Heart right ventricle (tissue), 16 donors: ENCODE measurements at places on chromosomes 6 and 20. TPM values are rescaled to one million over a fixed set of nuclear protein-coding genes. Genes with fewer than 3 reads are reported as not detected.

The RBM39 gene
- 412 TPM for polyA plus RNA-seq

- no peak for DNase-seq
Observed at GRCh38 chr20:1166948-1167720, 17.6 kb downstream of the TMEM74B start.

DNA sequence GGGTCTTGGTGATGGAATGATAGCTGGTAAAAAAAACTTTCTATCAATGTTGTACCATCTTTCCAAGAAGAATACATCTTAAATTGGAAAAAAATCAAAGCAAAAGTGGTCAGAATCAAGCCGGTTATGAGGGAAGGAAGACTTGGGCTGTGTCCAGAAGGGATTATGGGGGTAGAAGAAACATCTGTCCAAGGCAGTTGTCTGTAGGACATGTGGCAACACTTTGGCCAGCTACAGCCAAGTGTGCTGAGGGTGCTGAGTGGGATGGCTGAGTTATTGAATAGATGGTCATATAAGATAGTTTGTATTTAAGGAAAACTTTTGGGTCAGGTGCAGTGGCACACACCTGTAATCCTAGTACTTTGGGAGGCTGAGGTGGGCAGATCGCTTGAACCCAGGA, 38.4 kb downstream of the INSM1 start:
- DNase-seq, result no peak

- DNase-seq, result no peak
Observed at GRCh38 chr6:122553697-122554096, 56.5 kb upstream of the PKIB start.

- DNase-seq, result no peak
Observed at GRCh38 chr6:165774903-165775601, 112.0 kb upstream of the PDE10A start.

DNA sequence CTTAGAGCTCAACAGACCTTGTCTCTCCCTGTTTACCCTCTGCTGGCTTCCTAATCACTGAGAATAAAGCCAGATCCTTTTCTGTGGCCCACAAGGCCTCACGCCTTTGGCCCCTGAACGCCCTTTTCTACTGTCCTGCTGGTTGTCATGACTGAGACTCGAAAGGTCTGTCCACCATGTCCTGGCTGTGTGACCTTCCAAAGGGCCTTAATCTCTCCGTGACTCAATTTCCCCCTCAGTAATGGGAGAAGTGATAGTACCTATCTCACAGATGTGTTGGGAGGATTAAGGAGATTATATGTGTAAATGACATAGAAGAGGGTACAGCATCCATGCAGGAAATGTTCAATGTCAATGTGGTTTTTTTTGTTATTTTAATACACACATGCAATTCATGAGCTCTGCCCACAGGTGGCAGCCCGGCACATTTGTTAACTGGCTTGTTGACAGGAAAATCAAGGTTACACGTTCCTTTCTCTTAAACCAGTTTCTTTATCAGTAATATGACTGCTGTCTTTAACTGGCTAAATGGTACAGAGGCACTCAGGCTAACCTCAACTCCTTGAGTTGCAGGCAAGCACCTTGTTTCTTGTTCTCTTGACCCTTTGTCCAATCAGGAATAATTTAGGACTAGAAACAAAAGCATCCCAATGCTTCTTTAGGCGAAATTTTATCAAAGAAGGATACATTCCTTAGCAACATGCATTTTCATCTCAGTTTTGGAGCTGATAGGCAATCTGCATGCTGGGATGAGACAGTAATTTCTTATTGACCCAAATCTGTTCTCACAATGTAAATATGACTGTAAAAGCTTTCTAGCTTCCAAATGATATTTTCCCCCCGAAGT, 16.6 kb downstream of the SLC22A1 start:
- peak; percentile 37 for DNase-seq

The TAF11 gene
- 24.9 TPM for polyA plus RNA-seq

DNA sequence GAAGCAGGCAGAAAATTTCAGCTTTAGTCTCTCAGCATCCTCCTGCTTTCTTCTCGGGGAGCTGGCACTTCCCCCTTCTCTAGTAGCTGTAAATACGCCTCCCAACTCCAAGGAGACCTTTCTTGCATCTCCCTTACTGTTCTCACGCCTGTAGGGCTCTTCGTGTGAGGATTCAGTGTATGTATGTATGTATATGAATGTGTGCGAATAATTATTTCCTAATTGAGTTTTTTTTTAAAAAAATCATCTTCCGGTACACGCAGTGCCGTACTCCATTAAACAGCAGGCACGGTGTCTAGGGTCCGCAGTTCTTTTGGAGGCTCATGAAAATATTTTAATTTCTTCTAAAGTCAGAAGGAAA, 85.4 kb downstream of the HFE start:
- DNase-seq, result no peak

The PRDM1 gene
- 0.32 TPM for polyA plus RNA-seq

- no peak for DNase-seq
Observed at GRCh38 chr20:47669152-47669425, 116.2 kb downstream of the SULF2 start.

The SMLR1 gene
- polyA plus RNA-seq, result not detected

- no peak for DNase-seq
Observed at GRCh38 chr20:11792568-11792953, 125.1 kb upstream of the BTBD3 start.

The MDFI gene
- 4.4 TPM for polyA plus RNA-seq

GRCh38 chr6:44255871-44256774, 1.2 kb downstream of the SLC35B2 start:
- no peak for DNase-seq

GRCh38 chr6:143333081-143333480, 117.4 kb downstream of the ADAT2 start:
- DNase-seq, result no peak

The GPLD1 gene
- polyA plus RNA-seq, result 0.44 TPM

DNA sequence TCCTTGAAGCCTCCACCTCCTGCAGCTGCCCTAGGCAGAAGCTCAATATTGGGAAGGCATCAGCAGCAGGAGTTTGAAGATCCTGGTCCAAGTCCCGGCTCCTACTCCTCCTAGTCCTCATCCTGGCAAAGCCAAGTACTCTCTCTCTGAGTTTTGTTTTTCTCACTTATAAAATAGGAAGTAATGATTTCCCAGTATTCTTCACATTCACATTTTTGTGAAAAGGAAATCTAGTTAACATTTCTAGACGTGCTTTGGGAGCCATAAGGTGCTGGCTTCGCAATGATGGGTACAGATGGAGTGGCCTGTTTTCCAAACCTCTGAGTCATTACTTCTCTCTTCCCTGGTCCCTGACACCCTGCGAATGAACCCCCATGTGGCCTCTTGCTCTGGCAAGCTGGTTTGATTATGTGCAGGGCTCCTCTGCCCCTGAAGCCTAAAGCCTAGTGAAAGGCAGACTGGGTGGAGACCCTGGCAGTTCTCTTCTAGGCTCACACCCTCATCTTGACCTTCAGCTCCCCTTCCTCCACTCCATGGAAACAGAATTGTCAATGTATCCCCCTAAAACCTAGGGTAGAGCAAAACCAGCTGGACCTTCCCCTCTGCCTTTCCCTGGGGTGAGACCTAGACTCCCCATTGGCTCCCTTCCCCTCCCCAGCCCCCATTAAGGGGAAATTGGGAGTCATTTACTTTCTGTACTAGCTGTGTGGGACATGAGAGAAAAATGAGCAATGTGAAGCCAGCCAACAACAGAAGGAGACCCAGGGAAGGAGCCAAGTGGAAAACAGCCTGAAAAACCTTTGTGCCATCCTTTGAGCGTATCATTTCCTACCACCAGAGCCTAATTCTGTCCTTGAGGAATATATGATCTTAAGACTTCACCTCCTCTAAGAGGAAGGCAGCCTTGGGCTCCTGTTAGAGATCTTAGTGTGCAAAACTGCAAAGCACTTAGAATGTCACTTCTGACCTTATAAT, 158.4 kb downstream of the UST start:
- no peak for DNase-seq

DNA sequence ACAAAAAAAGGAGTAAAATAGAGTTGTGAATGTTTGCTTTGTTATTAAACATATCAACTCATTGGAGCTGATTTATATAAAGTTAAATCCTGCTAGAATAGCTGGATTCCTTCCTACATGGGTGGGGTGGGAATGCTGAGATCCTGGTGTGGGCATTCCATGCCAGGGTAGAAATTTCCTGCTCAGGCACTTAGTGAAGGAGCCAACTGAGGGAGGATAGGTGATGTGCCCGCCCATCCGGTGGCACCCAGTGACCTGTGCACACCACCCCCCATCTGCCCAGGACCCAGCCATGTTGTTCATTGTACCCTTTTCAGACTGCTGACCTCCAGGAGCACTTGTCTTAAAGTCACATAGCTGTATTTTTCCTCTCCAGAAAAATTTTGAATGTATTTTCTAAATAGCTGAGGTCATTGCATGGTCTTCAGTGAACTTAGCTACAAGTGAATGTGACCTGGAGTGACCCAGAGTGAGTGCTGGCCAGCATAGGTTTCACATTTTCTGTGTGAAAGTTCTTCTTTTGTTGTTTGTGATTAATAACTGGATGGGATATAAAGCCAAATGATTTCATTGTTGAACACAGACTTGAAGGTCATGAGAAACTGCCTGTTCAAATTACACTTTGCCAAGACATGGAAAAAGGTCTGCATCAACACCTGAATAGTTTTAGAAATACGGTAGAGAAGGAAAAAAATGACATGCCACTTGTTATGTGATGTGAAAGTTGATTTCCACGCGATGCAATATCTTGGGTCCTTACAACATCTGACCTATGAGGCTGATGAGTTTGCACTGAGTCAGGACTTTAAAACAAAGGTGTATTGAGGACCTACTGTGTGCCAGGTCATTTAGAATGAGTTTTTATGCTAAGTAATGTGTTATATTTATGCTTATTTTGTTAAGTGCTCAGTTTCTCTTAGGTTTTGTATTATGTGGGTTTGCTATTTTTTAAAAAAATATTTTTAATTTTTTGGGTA, 77.2 kb downstream of the UTRN start:
- peak; percentile 40 for DNase-seq

- no peak for DNase-seq
Observed at GRCh38 chr6:46645265-46645664, 7.4 kb downstream of the CYP39A1 start.

DNA sequence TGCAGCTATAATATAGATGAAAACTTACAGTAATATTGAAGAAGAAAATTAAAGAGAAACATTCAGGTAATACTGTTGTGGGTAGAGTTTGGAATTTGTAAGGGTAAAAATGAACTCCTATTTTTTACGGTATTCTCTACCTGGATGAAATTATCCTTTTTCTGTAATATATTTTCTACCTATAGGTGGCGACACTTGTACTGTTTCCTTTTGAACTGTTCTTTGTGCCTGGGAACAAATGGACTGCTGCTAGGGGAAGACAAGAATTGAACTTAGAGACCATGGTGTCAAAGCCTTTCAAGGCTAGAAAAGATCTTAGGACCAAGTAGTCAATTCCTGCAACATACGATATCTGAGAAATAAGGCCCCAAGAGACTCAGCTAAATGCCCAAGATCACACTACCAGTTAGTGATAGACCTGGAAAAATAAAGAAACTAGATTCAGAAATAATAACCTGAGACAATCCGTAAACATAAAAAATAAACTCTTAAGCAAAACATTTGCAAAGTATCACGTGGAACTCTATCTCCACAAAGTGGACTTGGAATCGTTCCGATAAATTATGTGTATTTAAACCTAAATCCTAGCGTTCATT, 383.8 kb downstream of the TFAP2A start:
- DNase-seq, result no peak

DNA sequence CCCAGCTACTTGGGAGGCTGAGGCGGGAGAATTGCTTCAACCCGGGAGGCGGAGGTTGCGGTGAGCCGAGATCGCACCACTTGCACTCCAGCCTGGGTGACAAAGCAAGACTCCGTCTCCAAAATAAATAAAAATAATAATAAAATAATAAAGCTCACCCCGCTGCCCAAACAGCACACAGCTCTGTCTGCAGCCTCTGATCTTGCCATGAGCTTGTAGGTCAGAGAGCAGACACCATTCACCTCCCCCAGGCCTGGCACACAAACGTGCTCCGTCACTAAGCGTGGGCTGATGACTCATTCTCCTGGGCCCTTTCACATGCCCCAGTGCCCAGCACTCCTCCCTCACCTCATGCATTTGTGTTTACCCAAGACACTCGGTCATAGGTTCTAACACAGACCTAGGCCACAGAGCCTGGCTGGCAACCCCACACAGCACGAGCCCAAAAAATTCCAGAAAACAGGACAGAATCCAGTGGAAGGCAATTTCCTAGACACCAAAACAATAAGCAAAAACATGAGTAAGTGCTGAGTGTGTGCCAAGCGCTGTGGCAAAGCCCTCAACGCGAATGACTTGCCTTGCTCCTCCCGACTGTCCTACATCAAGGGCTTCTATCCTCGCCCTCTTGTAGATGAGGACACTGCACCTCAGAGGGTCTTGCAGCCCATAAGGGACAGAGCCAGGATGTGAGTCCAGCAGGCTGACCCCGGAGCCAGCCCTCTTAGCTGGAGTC, 18.0 kb downstream of the ATP9A start:
- DNase-seq, result peak; percentile 55

DNA sequence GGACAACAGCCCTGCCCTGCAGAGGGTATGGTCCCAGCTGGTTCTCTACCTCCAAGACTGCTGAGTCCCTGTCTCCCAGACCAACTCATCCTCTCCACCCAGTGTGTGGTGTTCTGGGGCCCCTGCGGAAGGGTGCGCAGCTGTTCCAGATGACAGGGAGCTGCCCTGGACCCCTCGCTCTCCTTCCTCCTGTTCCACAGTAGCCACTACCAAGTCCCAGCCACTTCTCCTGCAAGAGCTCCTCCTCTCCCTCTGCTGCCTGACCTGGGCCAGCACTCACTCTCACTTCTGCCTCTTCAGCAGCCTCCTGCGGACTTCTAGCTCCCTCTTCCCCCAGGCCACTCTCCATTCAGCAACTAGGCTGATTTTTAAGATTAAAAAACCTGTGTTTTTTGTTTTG, 40.1 kb upstream of the TMEM181 start:
- no peak for DNase-seq

GRCh38 chr6:11209369-11209768, 23.1 kb downstream of the NEDD9 start:
- DNase-seq, result no peak

The DHX16 gene
- polyA plus RNA-seq, result 28.6 TPM

DNA sequence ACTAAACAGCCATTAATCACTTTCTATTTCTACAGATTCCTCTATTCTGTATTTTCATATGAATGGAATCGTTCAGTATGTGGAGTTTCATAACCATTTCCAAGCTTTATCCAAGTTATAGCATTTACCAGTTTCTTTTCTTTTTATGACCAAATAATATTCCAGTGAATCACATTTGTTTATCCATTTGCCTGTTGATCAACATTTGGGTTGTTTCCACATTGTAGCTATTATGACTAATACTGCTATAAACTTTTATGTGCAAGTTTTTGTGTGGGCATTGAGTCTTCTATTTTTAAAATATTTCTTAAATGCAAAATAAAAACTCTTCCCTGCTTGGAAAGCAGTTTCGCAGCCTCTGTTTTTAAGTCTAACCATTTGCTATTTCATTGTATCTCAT, 336.4 kb upstream of the OPRM1 start:
- no peak for DNase-seq

The TRDN gene
- 37.6 TPM for polyA plus RNA-seq
